ENCODE measurements at places on chromosomes 5 and 9.

- DNase-seq, result no peak
These were observed 13.4 kb downstream of the AK8 start for GRCh38 chr9:132864691-132865090.

- DNase-seq, result no peak
These were observed 27.6 kb downstream of the SGCD start for GRCh38 chr5:156354571-156354970.

GRCh38 chr5:15008476-15008875 is 136.9 kb upstream of the ANKH start:
- DNase-seq, result peak; percentile 61

GRCh38 chr5:126674145-126674544 is 73.4 kb downstream of the PHAX start:
- no peak for DNase-seq

GRCh38 chr5:163790497-163790896 is 285.1 kb downstream of the MAT2B start:
- DNase-seq, result no peak

- DNase-seq, result no peak
These were observed 572 bp downstream of the GNA14 start for GRCh38 chr9:77647267-77648233.

- no peak for DNase-seq
These were observed 2.4 kb upstream of the ZSWIM6 start for GRCh38 chr5:61329550-61330128.

GRCh38 chr5:132001647-132002561 is 9.6 kb downstream of the ACSL6 start:
- no peak for DNase-seq

GRCh38 chr5:81234801-81235200 is 1.7 kb downstream of the CKMT2 start:
- no peak for DNase-seq

DNA sequence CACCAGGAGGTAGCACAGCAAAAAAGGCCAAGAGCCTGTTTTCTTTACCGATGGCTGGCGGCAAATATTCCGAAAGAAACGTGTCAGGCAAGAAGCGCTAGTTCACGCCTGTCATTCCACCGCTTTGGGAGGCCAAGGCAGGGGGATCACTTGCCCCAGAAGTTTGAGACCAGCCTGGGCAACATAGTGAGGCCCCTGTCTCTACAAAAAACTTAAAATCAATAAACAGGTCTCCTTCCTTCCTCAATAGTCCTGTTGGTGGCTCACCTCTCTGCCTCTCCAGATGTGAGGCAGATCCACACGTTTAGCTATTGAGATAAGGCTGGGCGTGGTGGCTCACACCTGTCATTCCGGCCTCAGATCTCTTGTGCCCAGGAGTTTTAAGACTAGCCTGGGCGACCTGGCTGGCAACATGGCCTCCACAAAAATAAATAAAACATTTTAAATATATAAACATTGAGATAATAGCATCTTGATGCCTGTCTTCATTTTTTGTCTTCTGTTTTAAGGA is 1.3 kb upstream of the TMEM250 start:
- no peak for DNase-seq

DNA sequence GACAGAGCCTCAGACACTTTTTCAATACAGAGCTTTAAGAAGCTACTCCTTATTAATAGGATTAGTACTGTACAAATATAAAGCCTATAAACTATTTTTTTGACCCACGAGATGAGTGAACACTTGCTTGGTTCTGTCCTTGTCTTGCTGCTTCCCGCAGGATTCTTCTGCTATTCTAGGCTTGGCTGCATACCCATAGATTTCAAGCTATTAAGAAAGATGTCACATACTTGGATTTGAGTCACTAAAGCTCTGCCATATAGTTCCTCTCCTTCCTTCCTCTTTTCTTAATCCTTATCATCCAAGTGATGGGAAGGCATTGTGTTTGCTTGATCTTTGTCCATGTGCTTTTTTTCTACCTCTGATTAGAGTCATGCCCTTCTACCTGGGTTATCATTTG is 361.2 kb upstream of the TRPC7 start:
- DNase-seq, result no peak

DNA sequence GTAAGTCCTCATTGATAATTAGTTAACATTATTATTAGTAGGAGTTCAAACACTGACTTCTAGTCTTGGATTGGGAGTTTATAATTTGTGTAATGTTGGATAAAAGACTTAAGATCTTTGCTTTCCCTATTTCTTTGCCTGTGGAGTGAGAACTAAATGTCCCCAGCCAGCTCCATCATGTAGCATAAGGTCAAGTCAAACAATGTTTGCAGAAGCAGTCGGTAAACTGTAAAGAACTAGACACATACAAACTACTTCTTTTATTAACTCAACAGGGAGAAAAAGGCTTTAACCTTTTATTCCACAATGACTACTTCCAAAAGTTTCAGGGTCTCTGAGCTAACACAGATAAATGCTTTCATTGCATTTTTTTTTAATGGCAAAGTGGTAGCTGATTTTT is 192.3 kb downstream of the CTNND2 start:
- DNase-seq, result no peak

DNA sequence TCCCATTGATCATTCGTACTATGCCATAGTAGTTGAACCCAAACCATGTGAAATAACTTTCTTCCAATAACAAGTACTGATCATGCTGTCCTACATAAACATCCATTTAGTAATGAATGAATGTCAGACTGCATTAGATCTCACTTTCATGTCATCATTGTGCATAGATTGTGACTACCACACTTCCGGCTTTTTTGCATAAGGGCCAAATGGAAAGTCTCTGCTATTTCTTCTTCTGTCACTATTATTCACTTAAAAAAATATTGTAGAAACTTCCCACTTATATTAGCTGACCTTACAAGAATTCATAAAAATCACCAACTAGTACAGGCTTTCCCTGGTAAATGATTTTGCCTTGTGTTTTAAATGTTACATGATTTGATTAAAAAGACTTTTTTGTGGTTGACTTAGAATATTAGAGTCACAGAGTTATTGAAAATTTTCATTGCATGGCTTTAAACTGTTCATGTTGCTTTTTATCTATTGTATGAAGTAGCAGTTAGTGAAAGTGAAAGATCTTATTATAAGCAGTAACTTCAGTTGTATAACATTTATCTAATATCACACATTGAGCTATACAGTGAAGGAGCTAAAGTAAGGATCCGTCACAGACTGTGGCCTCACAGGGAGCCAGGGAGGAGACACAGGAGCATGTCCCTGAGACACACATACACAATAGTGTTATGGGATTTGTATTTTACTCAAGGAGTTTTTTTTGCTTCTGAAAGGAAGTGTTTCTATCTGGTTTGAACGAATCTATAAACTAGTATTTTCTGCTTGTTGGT is 33.9 kb downstream of the LMNB1 start:
- no peak for DNase-seq

DNA sequence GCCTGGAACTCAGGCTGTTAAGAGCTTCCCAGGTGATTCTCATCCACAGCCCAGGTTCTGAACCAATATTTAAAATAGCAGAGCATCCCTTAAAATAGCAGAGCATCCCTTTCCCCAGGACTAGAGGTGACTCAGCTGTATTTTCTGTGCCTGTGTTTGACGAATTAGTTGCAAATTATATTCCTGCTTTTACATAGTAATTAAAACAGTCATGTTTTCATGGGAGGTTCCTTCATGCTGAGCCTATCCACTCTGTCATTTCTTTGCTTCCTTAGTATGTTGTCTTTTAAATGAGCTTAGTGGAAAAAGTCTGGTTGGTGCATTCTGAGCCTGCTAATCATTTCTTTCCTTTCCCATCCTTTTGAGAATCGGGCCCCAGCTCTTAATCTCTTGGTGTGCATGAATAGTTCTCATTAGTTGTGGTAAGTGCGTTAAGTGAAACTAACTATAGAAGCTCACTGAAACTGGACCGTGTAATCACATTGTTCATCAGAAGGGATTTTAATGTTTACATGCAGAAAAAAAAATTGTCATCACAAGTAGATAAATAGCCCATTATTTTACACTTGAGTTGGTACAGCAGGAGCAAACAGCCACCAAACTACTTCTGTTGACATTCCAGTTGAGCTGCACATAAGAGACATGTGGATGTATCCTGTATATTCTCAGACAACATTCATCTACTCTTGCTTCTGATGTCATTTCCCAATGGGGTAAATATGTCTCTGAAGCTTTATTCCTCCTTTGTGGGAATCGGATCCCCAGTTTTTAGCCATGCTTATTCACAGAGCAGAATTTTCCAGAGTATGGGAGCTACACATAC is 596.9 kb upstream of the WWC1 start:
- DNase-seq, result no peak

- no peak for DNase-seq
These were observed 66.5 kb upstream of the FCHO2 start for GRCh38 chr5:72889324-72889723.

GRCh38 chr9:79924836-79925235 is 353.1 kb downstream of the TLE4 start:
- no peak for DNase-seq

- DNase-seq, result peak; percentile 58
These were observed 53.5 kb upstream of the GRIN3A start for GRCh38 chr9:101791938-101792337.

- no peak for DNase-seq
These were observed 295.0 kb downstream of the PDE4D start for GRCh38 chr5:59598547-59598874.

DNA sequence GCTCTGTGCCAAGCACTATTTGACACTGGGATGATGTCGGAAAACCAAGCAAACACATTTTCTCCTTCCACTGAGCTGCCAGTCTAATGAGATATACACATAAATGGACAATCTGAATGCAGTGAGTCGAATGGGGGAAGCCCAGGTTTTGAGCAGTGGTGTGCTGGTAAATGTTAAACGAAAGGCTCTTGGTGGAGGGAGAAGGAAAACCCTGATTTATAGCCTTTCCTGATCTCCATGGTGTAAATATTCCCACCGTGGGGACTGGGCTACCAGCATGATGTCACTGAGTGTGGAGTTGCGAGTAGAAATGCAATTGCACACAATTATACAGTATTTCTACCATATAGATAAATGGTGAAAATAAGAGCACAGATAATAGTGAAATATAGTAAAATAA is 5.0 kb upstream of the GSN start:
- no peak for DNase-seq

- no peak for DNase-seq
These were observed 59.3 kb downstream of the GALNT10 start for GRCh38 chr5:154249826-154250225.

- no peak for DNase-seq
These were observed 150.3 kb downstream of the RASEF start for GRCh38 chr9:82912645-82913044.

GRCh38 chr5:124057724-124058231 is 545.8 kb downstream of the CSNK1G3 start:
- no peak for DNase-seq

GRCh38 chr9:16309469-16310271 is 560.8 kb downstream of the BNC2 start:
- DNase-seq, result no peak

DNA sequence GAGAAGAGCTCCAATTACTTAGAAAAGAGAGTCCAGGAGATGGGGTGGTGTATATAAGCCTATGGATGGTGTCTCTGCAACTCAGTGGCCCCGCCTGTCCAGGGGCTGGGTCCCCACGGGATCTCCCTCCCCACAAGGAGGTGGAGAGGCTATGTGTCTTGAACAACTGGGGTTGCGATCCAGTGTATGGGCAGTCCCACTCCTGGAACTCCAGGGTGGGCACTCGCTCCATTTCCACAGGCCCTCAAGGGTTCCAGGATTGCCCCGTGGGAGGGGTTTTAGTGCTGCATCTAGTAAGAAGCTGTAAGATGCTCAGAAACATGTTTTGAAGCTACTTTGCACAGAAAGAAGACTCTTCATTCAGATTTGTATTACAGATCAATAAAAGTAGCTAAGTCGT is 558 bp upstream of the SMAD5 start:
- peak; percentile 16 for DNase-seq

DNA sequence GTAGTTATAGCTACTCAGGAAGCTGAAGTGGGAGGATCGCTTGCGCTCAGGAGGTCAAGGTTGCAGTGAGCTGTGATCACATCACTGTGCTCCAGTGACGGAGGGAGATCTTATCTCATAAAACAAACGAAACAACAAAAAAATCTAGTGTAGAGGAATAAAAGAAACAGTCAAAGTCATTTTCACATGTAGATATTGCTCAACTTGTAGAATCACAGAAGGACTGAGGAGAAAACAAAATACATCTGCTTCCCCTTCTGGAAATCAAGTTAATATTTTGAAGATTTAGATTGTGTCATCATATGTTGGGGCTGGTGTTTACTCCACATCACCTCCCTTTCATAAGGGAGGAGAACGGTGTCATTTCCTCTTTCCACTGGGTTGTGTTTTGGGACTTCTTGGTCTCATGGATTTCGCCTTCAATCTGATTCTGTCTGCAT is 8.2 kb upstream of the SLC46A2 start:
- DNase-seq, result no peak

DNA sequence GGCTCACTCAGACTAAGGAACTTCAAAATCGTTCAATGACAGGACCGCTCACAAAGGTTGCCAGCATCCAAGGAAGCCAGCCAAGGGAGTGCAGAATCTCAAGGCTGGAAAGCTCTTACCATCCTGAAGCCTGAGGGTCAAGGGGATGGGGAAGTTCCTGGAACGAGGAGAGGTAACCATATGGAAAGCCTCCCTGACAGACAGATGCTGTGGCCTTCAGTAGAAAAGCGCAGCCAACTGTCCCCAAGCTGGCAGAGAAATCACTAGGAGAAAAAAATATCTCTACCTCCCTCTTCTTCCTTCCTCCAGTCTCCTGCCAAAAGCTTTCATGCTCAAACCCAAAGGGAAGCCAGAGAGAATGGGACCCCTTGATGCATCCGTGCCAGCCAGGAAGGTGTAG is 90.5 kb upstream of the RANBP3L start:
- DNase-seq, result no peak

GRCh38 chr5:170441393-170441784 is 52.2 kb upstream of the KCNMB1 start:
- DNase-seq, result no peak

DNA sequence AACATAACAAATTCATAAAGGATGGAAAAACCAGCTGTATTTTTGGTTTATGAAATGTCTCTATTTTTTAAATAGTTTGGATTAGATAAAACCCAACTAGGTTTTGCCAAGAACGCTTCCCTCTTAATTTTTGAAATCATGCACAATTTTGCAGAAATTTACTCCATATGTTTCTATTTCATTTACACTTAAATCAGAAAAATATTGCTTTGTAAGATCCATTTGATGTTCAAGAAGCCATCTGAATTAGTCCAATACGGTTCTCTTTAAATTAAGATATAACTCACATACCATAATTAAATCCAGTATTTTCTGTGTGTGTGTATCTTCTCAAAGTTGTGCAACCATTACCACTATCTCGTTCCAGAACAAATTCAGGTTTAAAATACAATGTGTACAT is 78.6 kb upstream of the FBXL7 start:
- DNase-seq, result no peak

GRCh38 chr9:19409401-19410194 is 789 bp downstream of the ACER2 start:
- peak; percentile 47 for DNase-seq

All from HAP-1 (cell line).